AG04449 (cell line): ENCODE measurements at places on chromosomes 11 and 22.

- no peak for DNase-seq
These were observed 46.9 kb downstream of the C11orf71 start for GRCh38 chr11:114353443-114353842.

DNA sequence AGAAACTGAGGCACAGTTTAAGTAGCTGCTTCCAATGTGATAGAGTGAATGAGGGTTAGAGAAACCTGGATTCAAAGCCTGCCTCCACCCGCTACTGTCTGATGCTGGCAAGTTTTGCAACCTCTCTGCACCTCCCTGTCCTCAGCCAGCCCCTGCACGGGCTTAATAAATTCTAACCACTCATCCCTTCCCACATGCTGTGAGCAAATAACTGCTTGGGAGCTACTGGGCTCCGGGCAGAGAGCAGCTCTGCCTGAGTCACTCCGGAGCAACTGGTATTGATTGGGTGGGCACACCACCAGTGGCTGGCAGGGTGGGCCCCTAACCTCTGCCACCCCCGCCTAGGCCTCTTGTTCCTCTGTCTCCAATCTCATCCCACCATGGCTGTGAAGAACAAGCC, 104.3 kb upstream of the SYT13 start:
- no peak for DNase-seq

DNA sequence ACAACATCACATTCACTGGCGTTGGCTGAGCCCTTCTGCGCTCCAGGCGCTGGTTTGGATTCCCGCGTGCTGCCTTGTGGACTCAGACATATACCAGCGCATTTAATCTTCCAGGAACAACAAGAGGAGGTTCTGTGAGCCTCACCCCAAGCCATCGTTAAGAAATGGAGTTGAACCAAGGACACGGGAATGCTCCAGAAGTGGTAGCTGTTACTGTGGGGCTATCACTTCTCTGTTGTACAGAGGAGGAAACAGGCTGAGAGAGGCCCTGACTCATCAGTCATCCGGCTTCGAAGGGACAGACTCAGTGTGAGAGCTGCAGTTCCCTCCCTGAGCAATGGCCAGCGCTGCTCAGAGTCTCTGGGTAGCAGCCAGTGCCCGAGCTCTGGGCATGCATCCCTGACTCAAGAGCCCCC, 291.3 kb downstream of the TBC1D22A start:
- peak; percentile 37 for DNase-seq

DNA sequence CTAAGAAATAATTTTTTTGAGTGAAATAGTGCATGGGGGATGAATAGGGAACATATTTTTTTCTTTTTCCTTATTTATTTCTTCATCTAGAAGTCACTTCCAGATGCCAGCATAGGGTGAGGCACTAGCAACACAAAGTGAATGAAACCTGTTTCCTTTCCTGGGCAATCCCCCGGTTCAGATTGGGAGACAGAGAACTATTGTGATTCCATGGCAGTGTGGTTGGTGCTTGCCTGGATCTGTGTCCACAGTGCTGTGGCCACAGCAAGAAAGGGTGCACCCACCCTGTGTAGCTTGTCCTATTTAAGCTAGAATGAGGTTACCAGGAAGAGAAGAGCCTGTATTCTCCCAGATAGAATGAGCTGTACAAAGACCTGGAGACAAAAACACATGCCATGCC, 57.6 kb downstream of the SLC5A1 start:
- no peak for DNase-seq

DNA sequence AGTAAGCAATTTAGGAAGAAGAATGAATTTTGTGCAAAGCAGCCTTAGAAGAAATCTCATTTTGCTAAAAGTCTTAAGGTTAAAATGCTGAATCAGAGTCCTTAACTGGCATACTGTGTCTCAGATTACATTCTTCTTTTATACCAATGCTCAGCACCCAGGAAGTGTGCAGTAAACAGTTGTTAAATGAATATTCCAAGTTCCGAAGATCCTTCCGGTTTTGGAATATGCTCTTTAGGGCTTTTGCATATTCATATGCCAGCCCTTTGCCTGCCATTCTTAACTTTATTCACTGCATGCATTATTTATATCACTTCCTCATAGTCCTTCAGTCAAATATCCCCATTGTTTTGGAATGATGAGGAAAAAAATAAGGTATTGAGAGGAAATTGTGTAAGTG, 242.0 kb downstream of the DDX10 start:
- DNase-seq: no peak

- no peak for DNase-seq
These were observed 636 bp downstream of the KCNQ1OT1 start for GRCh38 chr11:2699185-2699530.

DNA sequence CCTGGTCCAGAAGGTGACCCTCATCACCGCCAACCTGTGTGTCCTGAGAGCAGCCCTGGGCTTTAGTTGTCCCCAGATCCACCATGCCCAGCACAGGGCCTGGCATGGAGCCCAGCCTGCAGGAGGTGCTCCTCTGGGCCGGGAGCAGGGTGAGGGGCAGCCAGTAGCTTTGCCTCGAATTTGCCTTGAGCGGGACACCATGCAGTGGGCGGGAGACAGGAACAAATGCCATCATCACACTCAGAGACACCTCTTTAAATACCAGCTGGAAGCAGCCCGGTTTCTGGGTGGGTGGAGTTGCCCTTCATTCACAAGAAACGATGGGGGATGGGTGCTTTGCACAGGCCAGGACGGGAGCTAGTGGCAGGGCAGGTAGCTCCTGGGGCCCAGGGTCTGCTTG, 19.3 kb downstream of the FLRT1 start:
- DNase-seq: no peak

DNA sequence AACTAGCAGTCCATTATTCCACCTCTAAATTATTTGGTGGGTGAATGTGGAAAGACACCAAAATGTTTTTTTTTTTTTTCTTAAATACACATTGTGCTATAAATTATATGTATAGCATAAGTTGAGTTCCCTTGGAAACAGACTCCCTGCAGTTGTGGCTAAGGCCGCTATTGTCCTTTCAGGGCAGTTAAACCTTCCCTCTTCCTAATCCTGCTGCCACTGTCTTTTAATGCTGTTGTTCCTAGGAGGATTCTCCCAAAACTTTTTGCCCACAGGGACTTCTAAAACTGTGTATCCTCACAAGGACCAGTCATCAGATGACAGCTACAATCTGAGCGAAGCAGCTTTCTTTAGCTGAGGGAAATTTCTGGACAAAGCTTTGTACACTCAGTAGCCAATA, 478.9 kb upstream of the CHORDC1 start:
- no peak for DNase-seq

DNA sequence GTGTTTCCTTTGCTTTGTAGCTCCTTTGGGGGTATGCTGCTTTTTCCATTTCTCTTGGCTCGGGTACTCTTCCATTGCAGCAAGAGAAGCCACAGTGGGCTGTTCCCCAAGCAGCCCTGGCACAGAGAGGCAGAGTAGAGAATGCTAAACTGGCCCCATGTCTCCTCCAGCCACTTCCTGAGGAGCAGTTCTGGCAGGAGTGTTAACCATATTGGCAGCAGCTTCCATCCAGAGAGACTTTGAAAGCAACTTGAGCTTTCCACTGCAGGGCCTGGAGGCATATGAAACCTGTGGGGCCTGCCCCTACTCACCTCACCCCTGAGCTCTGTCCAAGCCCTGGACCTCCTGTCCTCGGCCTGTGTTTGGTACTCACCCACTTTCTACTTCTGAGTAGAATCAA, 61.8 kb downstream of the ALX4 start:
- no peak for DNase-seq

GRCh38 chr22:21606775-21607174, 23.0 kb downstream of the YDJC start:
- DNase-seq: no peak

DNA sequence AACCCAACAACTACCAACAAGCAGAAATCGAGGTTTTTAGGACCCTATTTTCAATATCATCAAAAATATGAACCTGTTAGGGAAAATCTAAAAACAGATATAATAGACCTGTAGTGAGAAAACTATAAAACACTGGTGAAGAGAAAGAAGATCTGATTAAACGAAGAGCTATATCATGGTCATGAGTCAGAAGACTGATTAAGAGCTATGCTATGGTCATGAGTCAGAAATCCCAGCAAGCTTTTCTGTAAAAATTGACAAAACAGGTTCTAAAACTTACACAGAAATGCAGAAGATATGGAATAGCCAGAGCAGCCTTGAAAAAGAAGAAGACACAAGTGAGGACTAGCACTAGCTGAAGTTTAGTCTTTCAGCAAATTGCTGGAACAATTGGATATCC, 345.0 kb downstream of the TBC1D22A start:
- DNase-seq: peak; percentile 69

GRCh38 chr22:20420157-20420842, 17.3 kb downstream of the SCARF2 start:
- DNase-seq: no peak

- DNase-seq: no peak
These were observed 8.4 kb downstream of the KRTAP5-6 start for GRCh38 chr11:1705126-1706052.

DNA sequence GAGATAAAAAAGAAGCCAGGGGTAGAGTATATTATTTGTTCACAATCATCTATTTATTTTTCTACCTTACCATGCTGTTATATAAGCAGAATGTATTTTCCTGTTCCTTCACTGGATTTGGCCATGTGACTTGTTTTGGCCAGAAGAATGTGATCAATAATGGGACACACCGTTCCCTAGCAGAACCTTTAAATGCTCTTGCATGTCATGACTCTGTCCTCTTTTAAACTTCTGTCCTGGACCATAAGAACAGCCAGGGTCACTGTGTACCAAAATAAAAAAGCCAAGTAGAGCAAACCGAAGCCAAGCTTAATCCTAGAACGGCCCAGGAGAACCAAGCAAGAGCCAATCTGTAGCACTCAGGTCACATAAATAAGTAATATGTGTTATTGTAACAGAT, 1682.4 kb downstream of the LRRC4C start:
- no peak for DNase-seq

DNA sequence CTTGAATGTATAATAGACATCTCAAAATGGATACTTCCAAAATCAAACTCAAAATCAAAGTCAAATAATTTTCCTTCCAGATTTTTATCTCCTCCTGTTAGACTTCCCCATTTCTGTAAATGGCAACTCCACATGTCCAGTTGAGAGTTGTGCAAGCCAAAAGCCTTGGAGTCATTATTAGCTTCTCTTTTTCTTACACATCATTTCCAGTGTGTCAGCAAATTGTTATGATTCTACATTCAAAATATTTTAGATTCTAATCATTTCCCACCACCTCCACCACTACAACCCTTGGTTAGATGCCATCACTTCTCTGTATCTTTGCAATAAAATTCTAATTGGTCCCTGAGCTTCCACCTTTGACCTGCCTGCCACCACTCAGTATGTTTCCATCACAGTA, 155.7 kb downstream of the CNTN5 start:
- no peak for DNase-seq

GRCh38 chr22:23742505-23743264, 8.2 kb downstream of the ZNF70 start:
- DNase-seq: no peak

DNA sequence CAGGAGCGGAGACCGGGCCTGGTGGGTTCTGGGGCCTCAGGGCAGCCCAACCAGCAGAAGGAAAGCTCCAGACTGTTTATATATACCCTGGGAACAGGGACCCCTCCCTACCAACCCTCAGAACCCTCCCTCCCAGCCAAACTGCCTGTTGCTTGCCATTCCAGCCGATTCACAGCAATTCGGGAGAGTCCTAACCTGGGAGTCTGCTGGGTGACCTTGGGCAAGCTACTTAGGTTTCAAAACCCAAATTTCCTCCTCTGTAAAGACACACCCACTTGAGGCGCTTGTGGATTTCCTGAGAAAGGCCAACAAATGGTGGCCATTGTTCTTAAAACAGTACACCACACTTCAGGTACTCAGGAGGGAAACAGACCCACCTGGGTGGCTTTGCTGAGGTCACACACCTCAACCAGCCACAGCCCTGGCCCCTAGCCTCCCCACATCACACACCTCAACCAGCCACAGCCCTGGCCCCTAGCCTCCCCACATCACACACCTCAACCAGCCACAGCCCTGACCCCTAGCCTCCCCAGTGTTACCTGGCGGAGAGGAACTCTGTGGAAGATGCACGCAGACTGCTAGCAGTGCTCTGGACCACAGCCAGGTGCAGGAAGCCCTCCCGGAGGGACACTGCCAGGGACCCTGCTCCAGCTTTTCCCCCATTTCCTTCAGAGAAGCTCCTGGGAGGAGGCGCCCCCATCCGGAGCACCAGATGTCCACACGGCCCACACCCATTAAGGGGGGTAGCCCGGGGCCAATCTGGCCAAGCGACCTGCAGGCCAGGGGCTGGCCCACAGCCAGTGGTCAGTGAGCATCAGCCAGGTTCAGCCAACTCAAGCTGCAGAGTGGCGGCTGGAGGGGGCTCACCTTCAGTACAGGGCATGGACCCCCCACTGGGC, 6.2 kb downstream of the SHISA8 start:
- no peak for DNase-seq

DNA sequence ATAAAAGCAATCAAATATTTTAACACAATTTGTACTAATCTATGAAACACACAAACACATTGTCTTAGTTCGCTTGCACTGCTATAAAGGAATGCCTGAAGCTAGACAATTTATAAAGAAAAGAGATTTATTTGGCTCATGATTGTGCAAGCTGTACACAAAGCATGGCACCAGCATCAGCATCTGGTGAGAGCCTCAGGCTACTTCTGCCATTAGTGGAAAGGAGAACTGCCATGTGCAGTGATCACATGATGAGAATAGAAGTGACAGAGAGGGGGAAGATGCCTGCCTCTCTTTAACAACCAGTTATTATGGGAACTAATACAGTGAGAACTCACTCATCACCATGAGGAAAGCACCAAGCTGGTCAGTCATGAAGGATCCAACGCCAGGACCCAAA, 105.1 kb downstream of the GUCY1A2 start:
- no peak for DNase-seq

- no peak for DNase-seq
These were observed 133.4 kb downstream of the DCDC1 start for GRCh38 chr11:31236143-31236542.

DNA sequence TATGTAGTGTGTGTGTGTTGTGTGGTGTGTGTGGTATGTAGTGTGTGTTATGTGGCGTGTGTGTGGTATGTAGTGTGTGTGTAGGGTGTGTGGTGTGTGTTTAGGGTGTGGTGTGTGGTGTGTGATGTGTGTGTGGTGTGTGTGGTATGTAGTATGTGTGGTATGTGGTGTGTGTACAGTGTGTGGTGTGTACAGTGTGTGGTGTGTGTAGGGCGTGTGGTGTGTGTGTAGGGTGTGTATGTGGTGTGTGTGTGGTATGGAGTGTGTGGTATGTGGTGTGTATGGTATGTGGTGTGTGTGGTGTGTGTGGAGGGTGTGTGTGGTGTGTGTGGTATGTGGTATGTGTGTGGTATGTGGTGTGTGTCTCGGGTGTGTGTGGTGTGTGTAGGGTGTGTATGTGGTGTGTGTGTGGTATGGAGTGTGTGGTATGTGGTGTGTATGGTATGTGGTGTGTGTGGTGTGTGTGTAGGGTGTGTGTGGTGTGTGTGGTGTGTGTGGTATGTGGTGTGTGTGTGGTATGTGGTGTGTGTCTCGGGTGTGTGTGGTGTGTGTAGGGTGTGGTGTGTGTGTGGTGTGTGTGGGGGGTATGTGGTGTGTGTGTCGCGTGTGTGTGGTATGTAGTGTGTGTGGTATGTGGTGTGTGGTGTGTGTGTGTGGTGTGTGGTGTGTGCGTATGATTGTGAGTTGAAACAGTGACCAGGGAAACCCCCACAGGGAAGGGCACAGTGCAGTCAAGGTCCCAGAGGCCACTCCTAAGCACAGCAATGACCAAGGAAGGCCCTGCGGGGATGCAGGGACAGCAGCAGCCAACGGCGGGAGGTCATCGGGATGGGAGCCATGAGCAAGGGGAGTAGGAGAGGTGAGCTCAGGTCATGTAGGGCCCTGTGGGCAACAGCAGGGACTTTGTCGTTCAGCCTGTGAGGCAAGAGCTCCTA, 2.9 kb upstream of the PPP6R2 start:
- no peak for DNase-seq

- DNase-seq: no peak
These were observed 169.4 kb downstream of the TBC1D22A start for GRCh38 chr22:46931881-46932280.
